ELR (cell line): ENCODE measurements at places on chromosomes 5 and 9.

DNA sequence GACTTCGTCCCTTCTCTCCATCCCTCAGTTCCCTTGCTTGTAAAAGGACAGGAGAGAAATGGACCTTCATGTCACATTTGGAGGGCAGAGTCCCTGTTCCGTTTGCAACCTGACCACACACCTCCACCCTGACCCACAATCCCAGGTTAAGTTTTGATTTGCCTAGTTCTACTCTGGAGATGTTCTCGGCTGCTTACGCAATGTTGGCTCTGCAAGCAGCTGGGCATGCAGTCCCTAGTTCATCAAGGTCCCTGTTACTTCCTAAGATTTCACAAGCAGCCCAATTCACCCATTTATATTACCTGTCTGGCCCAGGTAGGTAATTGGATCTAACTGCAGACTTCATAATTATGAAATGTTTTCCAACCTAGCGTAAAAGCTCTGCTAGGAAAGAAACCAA is 28.8 kb downstream of the SLIT3 start:
- no peak for DNase-seq

DNA sequence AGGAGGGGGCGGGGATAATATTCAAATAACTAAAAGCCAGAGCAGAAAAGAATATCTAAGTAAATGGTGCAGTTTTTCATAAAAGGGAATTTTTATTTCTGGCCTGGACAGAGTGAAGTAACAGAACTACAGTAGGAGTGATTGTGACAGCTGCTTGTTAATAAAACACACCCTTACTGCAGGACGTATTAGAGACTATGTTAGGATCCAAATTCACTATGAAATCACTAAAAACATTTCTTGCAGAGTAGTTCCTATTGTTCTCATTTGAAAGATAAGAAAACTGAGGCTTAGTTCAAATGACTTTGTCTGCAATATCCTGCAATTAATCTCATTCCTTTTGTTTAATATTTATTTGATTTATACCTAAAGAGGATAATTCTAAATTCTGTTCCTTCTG is 39.5 kb downstream of the FAM174A start:
- DNase-seq: no peak

- DNase-seq: peak; percentile 9
These were observed 49.2 kb downstream of the EBF1 start for GRCh38 chr5:159050316-159051143.

GRCh38 chr9:1386420-1386819 is 336.3 kb downstream of the DMRT2 start:
- no peak for DNase-seq

DNA sequence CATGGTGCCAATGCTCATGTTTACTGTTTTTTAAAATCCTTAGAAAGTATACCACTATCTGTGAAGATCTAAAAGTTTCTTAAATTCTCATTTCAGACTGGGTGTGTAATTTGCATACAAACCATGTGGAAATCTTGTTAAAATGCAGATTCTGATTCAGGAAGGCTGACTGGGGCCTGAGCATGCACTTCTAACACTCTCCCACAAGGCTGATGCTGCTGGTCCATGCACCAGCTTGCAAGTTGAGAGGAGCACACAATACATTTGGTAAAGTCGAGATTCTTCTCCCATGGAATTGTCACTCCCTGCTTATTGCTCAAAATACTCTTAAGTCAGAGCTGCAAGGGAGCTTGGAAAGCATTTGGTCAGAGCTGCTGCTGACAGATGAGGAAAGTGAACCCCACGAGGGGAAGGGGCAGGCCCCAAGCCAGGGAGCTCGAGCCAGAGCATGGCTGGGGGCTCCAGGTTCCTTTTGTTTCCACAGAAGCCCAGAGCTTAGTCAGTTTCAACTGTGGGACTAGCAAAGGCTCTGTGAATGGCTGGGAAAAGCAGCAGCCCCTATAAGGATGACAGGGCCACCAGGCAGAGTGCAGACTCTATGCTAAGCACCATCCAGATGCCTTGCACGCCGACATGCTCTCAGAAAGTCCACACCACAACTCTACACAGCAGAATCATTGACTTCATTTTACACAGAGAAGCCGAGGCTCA is 93.5 kb upstream of the HAND1 start:
- no peak for DNase-seq

- peak; percentile 94 for DNase-seq
These were observed 260.3 kb upstream of the KLF4 start for GRCh38 chr9:107749787-107750444.

DNA sequence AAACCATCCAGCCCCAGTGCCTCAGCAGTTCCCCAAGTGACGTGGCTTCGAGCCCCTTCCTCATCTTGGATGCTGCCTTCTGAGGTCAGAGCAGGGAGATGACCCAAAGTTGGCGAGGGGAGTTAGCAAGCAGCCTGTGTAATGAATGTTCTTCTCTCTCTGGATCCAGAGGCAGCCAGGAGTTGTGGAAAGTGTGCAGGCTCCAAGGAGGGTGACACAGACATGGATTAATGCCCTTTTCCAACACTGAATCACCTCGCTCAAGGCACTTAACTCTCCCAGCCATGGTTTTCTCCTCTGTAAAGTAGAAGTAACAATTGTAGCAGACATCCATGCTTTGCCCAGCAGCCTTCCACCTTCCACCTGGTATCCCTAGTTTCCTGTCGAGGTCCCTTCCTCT is 64.6 kb upstream of the HAND1 start:
- no peak for DNase-seq

- no peak for DNase-seq
These were observed 29.7 kb downstream of the PCA3 start for GRCh38 chr9:76793784-76794431.

GRCh38 chr9:92463984-92464383 is 18.3 kb downstream of the ASPN start:
- peak; percentile 76 for DNase-seq

GRCh38 chr9:130664251-130665028 is at the start of gene PRDM12:
Gene PRDM12, plus strand, starts transcription at chr9:130664594. Its CDS starts 60 bp downstream, at chr9:130664654.
- no peak for DNase-seq

DNA sequence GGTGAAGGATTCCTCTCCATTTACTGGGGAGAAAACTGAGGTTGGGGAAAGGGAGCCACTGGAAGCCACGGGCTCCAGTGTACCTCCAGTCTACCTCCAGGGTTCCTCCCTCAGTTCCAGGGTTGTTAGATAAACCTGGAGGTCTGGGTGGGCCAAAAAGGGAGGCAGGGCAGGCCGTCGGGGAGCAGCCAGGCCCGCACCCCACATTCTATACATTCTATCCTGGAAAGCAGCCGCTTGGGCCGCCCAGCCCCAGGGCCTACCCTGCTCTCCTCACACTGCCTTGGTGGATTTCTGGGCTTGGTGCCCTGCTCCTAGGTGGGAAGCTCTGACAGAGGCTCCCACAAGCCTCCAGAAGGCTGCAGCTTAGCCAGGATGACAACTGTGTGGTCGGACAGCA is 18.1 kb upstream of the SUSD3 start:
- no peak for DNase-seq

GRCh38 chr9:99666571-99666970 is 155.1 kb upstream of the NR4A3 start:
- DNase-seq: no peak

GRCh38 chr5:12655675-12656074 is 751.4 kb upstream of the CTNND2 start:
- DNase-seq: no peak

DNA sequence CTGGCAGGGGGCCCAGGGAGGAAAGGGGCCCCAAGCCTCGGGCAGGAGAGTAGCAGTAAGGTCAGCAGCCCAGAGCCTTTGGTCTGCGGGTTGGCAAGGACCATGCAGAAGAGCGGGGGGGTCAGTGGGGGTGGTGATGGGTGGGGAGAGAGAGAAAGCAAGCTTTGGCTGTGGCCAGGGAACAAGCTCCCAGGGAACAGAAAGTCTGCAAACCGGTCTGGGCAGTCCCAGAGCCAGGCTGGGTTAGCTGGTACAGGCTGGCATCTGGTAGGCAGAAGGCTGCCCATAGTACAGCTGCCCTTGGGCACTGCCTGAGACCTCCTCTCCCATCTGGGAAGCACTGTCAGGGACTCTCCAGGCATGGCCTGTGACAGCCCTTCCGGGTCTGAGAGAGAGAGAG is 10.5 kb upstream of the EPB41L4B start:
- no peak for DNase-seq

- peak; percentile 88 for DNase-seq
These were observed 2.3 kb downstream of the SMIM3 start for GRCh38 chr5:150780816-150781221.

GRCh38 chr5:77214151-77214550 is 3.7 kb downstream of the PDE8B start:
- no peak for DNase-seq

- no peak for DNase-seq
These were observed 105.3 kb upstream of the PIK3R1 start for GRCh38 chr5:68110264-68110663.

DNA sequence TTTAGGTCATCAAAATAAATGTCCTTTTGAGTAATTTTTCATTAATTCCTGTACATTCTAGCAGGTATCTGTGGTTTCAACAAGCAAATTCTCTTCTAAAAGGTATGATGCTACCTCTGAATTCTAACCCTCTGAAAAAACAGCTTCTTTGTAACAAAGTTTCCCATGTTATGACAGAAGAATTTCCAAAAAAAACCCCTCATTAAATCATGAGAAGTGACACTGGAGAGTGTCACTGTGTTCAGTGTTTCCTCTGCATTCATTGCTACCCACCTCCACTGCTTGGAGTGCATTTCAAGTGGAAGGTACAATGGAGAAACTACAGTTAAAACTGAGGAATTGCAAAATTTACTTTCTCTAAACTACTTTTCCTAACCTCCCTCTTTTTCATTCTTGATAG is 10.1 kb downstream of the CDKN2A start:
- DNase-seq: no peak

GRCh38 chr5:97635553-97635952 is 452.5 kb upstream of the RIOK2 start:
- DNase-seq: no peak

GRCh38 chr9:95494416-95495371 is 22.1 kb downstream of the PTCH1 start:
- no peak for DNase-seq

DNA sequence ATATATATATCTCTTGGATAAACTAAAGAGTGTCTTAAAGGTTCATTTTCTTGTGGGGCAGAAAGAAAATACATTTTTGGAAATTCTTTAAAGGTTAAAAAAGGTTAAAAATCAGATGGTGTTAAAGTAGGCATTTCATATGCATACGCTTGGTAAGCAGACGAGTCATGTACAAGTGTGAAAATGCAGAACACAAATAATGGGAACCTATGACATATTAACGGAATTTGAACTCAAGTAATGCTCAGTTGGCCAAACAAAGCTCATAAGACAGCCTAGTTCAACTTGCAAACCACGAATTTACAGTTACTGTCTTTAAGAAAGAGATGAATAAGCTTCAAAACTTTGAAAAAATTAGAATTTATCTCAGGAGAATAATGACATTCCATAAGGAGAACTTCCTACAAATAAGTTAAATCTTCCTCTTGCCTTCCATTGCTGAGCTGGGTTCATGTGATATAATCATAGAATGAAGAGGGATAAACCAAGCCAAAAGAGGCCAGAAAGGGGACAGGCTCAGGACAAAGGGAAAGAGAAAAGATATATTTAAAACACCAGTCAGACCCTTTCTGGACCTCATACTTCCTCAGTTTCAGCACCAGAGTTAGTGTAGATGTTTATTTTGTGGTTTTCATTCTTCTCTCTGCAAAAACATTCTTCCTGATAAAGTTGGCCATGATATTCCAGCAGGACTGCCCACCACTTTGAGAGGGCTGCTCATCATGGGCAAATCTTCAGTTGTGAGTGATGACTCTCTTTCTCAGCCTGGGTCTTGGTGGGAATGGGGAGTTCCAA is 256.7 kb upstream of the CD180 start:
- no peak for DNase-seq

GRCh38 chr5:40410231-40410861 is 269.4 kb upstream of the PTGER4 start:
- peak; percentile 60 for DNase-seq
